H9 (cell line): ENCODE measurements at places on chromosomes 3 and 15. TPM values are rescaled to one million over a fixed set of nuclear protein-coding genes. Genes with fewer than 3 reads are reported as not detected.
A peak's percentile ranks its signal among the peaks of the same experiment; 100 is the strongest.

- no peak for DNase-seq
Measured at GRCh38 chr3:163929069-163929652, 1149.1 kb downstream of the SI start.

DNA sequence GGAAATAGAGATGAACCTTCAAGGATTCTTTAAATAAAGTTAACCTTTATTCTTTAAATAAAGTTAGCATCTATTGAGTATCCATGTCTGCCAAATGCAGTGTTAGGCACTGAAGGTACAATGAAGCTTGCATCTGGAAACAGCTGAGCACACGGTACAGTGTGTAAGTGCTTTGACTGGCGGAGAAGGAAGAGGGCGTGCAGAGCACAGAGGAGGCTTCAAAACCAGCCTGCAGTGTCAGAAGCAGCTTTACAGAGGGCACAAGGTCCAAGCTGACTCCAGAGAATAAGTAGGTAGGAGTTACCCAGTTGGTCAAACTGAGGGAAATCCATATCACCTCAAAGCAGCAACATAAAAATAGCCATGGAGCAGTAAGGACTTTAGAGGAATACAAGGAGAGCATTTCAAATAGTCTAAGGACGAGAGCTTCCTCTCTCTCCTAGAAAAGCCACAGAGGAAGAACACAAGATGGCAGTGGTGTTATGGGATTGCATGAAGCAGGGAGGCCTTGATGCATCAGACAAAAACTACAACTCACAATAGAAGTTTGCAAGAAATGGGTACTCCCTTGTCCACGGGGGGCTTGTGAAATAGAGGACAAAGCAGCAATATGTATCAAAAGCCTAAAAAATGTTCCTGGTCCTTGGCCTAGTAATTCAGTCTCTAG is 60.3 kb upstream of the PPP2R3A start:
- no peak for DNase-seq

GRCh38 chr3:108008931-108009639 is 81.7 kb downstream of the CD47 start:
- no peak for DNase-seq

DNA sequence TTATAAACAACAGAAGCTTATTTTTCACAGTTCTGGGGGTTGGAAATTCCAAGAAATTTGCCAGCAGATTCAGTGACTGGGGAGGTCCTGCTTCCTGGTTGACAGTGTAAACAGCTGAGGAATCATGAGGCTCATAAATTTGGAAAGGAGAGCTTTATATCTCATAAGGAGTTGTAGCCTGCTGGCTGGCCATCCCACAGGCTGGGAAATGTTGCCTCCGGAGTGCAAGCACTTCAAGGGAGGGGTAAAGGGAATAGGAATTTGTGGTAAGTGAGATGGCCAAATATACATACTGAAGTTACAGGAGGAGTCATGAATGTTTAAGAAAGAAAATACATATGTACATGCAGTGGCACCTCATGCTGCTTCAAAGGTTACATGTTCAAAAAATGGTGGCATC is 217.2 kb upstream of the CBLB start:
- no peak for DNase-seq

DNA sequence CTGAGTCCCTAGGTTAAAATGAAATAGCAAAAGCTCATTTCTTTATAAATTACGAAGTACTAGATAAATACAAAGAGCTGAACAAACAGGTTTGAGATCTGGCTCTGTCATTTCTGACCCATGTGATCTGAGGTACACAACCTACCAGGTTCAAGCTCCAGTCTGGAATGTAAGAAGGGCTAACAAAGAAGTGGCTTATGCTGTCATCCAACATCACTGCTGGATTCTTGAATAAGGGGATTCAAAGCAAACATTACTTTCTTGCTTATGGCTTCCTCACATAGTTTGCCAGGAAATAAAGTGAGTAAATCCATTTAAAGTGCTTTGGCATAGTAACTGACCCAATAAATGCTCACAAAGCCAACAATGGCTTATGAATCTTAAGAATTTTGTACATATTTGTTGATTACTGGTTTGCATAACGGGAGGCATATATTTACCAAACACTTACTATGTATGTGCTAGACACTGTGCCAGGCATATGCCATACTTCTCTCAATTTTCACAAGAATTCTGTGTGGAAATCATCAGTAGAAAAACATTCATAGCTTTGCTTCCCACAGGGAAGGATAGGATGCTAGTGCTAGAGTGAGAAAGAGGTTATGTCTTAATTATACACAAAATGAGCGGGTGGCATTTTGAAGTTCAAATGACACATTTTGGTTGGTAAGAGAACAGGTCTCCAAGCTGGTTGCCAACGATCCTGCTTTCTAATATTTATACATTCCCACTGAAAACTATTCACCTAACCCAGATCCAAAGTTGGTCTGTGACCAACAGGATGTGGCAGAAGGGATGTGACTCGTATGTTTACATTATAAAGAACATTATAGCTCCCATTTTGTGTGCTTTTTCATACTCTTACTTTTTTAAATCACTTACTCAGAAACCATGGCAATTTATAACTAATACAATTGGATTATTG is 38.7 kb upstream of the CSPG5 start:
- no peak for DNase-seq

DNA sequence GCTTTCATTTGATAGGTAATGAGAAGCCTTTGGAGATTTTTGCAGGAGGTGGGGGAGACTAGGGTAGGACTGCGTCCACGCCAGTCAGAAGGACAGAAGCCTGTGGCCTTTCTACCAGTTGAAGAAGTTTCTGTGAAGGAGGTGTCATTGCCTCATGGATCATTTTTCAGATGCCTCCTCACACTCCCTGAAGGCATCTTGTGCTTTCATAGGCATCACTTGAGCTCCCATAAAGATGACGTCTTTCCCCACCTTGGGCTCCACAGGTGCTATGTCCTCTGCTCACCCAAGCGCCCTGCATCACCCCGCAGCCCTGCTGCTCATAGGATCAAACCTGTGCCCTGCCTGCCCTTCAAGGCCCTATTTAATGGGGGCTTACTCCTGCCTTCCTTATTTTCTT is 7.5 kb upstream of the ITGA11 start:
- peak; percentile 9 for DNase-seq

The SLC27A2 gene
- 6.2 and 7.0 TPM in 2 replicates for total RNA-seq

The P2RY12 gene
- total RNA-seq: not detected in 2 replicates

The CHL1 gene
- total RNA-seq: 0.04 TPM in 1 of 2 replicates, not detected in the other

The TMCO5A gene
- not detected in 2 replicates for total RNA-seq

The GOLGA8Q gene
- not detected in 2 replicates for total RNA-seq

The MINAR1 gene
- 0.74 and 0.77 TPM in 2 replicates for total RNA-seq

The CYP1A2 gene
- total RNA-seq: not detected in 2 replicates

The GALNT15 gene
- total RNA-seq: 0.04 TPM in 1 of 2 replicates, not detected in the other

The RBPMS2 gene
- 181 and 185 TPM in 2 replicates for total RNA-seq
